Gastrocnemius medialis (tissue), 4 donors: ENCODE measurements at places on chromosomes 1 and 21. TPM values are rescaled to one million over a fixed set of nuclear protein-coding genes. Genes with fewer than 3 reads are reported as not detected.

GRCh38 chr1:194717941-194718340 lies 1531.5 kb upstream of the B3GALT2 start:
- DNase-seq, result no peak
- no peaks in the 10 kb centered on the region for H3K36me3 ChIP-seq
- H3K27me3 ChIP-seq, result no peaks in the 10 kb centered on the region
- no peak overlapping the region for H3K27ac ChIP-seq

- H3K4me1 ChIP-seq, result no peaks in the 10 kb centered on the region
- no peak overlapping the region for H3K27ac ChIP-seq
- H3K36me3 ChIP-seq, result no peaks in the 10 kb centered on the region
- no peaks in the 10 kb centered on the region for H3K27me3 ChIP-seq
- H3K4me3 ChIP-seq, result no peak overlapping the region
Measured at GRCh38 chr1:88488237-88488636, 195.8 kb upstream of the PKN2 start.

DNA sequence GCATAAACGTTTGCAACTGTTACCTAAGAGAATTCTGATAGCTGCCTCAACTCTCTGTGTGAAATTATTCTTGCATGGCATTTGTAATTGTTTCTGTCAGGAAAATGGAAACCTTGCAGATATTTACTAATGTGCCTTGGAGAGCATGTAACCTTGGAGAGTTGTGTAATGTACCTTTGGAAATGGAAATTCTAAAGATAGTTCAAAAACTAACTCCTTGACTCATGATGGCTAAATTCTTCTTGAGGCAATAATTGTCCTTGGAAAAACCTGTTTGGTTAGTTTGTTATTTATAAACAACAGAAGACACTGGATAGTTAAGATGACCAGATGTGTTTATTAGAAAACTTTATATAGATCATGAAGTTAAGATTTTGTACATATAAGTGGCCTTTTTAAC lies 1033.8 kb downstream of the PLA2G4A start:
- no peak for DNase-seq
- no peaks in the 10 kb centered on the region for H3K27me3 ChIP-seq
- H3K36me3 ChIP-seq, result no peaks in the 10 kb centered on the region
- H3K4me3 ChIP-seq, result no peak overlapping the region
- H3K27ac ChIP-seq, result no peak overlapping the region
- H3K4me1 ChIP-seq, result no peaks in the 10 kb centered on the region

DNA sequence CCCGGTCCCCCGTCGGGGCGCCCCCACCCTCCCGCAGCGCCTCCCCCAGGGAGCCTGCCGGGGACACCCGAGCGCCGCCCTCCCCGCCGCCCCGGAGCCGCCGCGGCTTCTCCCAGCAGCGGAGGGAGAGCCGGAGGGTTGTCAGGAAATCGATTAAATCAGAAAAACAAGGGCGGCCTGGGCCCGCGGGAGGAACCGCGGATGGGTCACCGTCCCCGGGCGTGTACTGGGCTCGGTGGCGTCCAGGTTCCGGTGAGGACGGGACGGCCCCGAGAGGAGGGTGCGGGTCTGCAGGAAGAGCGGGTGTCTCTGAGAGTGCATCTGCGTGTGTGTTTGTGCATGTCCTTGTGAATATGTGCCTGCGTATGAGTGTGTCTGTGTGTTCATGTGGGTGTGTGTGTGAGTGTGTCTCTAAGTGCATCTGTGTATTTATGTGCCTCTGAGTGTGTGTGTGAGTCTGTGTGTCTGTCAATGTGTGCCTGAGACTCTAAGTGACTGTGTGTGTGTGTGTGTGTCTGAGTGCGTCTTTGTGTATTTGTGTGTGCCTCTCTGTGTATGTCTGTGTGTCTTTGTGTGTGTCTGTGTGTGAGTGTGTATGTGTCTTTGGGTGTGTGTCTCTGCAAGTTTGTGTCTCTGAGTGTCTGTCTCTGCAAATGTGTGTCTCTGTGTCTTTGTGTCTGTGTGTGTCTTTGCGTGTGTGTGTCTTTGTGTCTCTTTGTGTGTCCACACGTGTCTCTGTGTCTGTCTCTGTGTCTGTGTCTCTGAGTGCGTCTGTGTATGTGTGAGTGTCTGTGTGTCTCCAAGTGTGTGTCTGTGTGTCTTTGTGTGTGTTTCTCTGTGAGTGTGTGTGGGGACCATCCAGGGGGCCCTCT lies 1.1 kb downstream of the SPSB1 start:
- peaks cover 18% of the 10 kb centered on the region for H3K4me1 ChIP-seq
- peak overlapping the region; percentile 80 for H3K27ac ChIP-seq
- peak overlapping the region; percentile 81 for H3K4me3 ChIP-seq
- DNase-seq, result no peak
- H3K27me3 ChIP-seq, result no peaks in the 10 kb centered on the region

The PDZK1 gene
- total RNA-seq, result 0.44 TPM

The CFHR1 gene
- total RNA-seq, result 1.6 TPM
